Uterus (tissue), 4 donors: ENCODE measurements at places on chromosomes 5 and 9. TPM values are rescaled to one million over a fixed set of nuclear protein-coding genes. Genes with fewer than 3 reads are reported as not detected.

LPAR1 gene
- total RNA-seq: 68.0 TPM

SURF6 gene
- 19.3 TPM for total RNA-seq

FOXD4L5 gene
- total RNA-seq: 0.37 TPM

PCDHB9 gene
- total RNA-seq: 1.8 TPM

SLC45A2 gene
- 0.58 TPM for total RNA-seq

FOXD4L4 gene
- 0.35 TPM for total RNA-seq

ROR2 gene
- 35.6 TPM for total RNA-seq

SCAMP1 gene
- total RNA-seq: 59.7 TPM

HRH2 gene
- not detected for total RNA-seq

TNC gene
- 79.7 TPM for total RNA-seq

SLCO6A1 gene
- not detected for total RNA-seq

ARSK gene
- total RNA-seq: 4.1 TPM

PCDHGA4 gene
- total RNA-seq: 7.7 TPM

CCL27 gene
- not detected for total RNA-seq

NXNL2 gene
- 6.9 TPM for total RNA-seq

TRIM41 gene
- 4.7 TPM for total RNA-seq

ZNF354C gene
- 14.8 TPM for total RNA-seq
